Stimulated activated naive CD4-positive, alpha-beta T cell treated with Interleukin-2 at 50 U/mL for 16 hours (primary cell): ENCODE measurements at places on chromosomes 2 and 18.

DNA sequence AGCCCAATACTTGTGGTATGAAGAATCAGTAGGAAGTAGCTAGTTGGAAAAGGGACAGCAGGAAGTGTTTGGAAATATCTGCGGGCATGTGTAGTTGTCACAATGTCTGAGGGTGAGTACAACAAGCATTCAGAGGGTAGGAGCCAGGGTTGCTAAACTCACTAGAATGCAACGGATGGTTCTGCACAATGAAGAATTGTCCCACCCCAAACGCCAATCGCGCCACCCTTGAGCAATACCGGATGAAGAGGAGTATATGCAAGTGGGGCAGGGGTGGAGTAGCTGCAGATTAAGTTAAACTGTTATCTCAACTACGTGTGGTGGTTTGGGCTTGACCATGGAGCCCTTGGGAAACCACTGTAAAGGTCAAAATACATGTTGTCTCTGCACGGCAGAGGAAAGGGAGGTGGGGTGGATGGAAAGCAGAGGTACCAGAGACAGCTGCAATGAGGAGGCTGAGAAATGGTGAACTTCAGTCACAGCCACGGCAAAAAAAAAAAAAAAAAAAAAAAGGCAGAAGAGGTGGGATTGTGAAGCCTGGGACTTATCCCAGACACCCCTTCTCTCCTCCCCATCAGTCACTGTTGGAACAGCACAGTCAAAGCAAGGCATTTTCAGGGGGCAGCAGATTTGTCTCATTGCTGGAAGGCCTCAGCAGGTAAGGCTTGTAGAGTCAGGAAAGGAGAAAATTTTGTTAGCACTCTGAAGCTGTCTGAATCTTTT, 5.2 kb downstream of the CCL20 start:
- peak; percentile 18 for DNase-seq

GRCh38 chr18:77894060-77894459, 644.4 kb downstream of the GALR1 start:
- no peak for DNase-seq

DNA sequence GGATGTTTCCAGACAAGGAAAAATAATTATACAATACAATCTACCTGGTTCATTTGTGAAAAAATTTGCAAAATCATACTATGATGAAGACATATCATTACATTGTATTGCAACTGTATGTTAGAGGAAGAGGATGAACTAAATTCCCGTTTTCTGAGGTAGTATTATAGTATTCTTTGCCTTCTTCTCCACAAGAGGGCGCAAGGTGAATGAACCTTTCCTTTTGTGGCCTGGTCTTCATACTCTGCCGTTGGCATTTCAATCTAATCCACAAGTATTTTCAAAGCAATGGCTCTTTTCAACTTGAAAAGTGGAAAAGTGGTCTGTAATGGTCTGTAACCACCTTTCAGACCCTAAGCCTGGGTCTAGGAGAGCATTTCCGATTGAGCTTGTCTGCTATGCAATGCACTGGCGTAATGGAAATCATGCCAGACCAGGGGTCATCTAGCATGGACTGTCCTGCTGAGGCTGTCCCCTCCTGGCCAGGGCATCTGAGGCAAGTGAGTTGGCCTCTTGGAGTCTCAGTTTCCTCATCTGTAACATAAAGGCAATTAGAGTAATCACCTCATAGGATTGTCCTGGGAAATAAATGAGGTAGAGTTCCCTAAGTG, 30.8 kb upstream of the ZNF396 start:
- DNase-seq: peak; percentile 3

DNA sequence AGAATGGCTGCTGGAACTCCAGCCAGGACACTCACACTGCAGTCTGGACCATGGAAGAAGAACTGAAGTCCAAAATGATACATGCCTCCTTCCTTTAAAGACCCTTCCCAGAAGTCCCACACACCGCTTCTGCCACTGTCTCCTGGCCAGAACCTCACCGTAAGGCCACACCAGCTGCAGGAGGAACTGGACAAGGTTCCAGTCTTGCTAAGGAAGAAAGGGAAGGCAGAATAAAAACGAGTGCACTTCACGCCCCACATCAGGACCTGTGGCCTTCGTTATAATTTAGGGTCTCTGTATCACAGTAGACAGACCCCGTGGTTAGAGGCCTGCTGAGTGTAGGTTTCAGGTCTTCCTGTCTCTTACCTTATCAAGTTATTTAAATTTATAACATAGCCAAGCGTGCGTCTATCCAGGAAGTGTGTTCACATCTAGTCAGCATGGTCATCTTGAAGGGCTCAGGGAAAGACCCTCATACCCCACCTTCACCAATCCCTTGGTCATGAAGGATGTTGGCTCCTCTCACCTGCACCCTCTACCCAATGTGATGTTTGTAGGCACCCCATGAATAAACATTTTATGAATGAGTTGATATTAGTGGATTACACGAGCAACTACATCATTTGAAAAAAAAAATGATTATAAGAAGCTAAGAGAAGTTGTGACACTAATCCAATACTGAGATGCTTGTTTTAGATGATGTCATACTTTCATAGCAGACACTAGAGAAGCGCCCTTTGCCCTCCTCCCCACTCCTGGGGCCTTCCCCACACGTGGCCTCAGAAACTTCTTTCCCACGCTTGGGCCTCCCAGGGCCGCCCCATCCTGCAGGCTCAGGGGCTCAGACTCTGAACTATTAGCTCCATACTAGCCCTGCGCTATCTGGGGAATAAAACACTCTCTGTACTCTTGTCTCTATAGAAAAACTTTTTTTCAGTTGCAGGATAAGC, 157.6 kb downstream of the FAM210A start:
- peak; percentile 51 for DNase-seq

DNA sequence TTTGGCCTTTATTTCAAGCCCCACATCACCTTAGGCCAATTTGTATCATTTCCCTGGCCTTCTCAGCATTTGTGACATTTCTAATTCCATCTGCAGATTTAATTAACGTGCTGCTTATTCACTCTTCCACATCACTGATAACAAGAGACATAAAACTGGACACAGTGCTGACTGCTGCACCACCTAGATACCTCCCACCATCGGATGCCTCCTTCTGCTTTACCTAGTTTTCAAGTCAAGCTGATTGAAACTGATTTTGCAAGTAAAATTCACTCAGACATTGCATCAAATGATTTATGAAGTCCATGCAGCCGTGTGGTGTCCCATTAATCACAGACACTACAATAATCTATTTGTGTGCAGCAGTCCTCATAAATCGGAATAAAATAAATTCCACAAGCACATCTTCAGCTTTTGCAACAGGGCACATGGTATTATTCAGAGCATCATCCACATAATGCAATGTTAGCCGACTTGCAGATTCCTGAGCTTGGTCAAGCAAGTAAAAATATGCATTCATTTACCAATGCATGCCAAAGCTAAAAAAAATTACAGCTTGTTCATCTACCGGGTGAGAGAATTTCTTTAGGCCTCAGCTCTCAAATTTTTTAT, 15.9 kb upstream of the CRIM1 start:
- no peak for DNase-seq

GRCh38 chr2:96788442-96789244, 27.4 kb upstream of the CNNM3 start:
- no peak for DNase-seq

DNA sequence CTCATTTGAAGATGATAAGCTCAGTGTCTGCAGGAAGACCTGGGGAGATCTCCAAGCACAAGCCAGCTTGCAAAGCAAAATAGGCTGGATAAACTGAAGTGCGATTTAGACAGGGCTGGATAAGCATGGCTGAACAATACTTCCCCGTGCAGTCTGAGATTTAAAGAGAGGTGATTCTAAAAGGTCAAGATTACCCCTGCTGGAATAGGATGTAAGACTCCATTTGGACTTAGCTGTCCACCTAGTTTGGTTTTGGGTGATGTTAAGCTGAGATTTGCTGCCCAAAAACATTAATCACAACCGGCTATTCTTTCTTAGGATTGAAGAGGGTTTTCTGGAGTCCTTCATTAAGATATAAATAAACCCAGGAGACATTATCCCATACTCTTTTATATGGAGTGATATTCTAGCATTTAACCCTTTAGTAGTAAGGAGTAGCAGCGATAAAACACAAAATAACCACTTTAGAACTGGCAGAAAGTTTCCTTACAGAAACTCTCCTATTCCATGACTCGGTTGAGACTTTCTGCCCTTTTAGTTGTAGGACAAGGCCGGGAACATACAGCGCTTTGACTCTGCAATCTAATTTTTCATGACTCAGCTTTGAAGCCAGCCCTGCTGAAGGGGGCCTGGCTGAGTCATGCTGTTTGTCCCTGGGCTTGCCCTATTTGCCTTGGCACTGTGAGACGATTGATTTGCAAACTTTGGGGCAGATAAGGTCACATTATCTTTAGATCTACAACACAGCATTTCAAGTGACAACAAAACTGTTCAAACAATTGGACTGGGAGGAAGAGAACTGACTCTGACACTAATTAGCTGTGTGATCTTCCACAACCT, 238.2 kb downstream of the GCA start:
- DNase-seq: no peak

DNA sequence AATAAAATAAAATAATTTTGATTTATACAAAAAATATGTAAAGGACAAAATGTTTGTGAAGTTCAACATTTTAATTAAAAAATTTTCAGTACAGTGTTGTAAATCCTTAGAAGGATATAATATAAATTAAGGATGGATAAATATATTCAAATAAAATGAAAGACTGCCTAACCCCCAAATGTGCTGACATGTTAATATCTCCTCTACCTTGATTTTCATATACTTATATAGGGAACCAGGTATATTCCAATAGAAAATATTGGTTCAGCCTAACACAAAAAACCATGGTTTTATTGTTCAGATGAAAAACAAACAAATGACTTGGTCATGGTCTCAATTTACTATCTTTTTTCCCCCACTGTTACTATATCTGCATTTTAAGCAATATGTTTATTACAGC, 7.3 kb downstream of the TMEM17 start:
- DNase-seq: no peak

DNA sequence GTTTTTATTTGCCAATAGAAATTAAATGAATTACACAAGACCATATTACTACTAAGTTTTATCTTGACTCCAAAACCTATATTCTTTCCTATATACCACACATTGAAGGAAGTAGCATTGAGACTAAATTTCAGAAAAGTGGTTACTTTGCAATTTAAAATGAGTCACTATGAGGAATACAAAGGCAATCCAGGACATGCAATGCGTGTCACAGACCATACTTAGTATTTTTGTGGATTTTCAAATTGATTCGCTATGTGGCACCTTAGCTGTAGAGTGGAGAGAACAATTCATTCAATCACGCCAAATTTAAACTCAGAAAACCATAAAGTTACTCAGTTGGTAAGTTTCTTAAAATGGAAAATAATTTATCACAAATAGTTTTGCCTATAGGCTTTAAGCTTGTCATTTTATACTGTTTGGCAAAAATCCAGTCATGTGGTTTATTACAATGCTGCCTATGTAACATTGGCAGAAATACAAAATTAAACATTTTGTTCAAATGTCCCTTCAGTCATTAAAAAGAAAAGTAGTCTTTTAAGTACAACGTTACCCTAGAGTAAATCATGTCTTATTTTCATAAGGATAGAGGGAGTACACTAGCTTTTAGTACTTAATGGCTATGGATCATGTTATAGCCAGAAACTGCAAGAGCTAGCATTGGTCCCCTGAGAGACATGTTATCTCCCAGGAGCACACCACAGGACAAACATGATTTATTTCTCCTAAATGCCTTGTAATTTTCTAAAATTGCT, 222.8 kb upstream of the CDH7 start:
- DNase-seq: no peak

DNA sequence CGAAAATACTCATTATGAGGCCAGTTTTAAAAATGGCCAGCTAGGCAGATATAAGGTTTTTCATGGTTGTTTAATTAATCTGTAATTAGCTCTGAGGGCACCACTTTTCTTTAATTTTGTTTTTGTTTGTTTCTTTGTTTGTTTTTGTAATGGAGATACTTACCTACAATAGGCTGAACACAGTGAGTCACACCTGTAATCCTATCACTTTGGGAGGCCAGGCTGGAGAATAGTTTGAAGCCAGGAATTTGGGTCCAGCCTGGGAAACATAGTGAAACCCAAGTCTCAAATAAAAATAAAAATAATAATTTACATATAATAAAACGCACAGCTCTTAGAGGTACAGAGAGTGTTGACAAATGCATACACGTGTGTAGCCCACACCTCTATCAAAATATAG, 56.8 kb upstream of the MSH2 start:
- DNase-seq: no peak

DNA sequence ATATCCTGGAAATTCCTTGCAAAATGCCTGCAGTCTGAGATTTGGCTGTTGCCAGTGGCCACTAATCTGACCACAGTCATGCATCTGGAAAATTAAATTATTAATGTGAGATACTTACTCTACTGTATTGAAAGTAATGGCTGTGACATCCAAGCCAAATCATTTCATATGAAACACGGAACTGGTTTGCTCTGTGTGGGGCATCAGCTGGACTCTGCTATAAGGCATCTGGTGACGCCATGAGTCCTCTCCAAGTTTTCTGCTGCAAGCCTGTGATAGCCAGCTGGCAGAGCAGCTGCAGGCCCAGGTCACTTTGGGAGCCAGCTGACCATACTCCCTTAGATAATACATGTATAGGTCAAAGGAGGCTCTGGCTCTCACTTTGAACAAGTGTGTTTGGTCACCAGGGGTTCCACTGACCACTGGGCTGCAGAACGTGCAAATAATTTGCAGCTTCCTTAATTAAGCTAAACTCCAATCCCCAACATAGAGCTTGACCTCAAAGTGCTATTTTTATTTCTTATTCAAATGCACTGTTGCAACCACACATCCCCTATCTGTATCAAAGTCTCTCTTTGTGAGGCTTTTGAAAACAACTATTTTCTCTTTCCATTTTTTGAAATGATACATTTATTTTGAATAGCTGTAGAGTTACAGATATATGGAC, 152.9 kb downstream of the NCKAP5 start:
- no peak for DNase-seq

- DNase-seq: no peak
Observed at GRCh38 chr2:2320486-2321199, 10.4 kb downstream of the MYT1L start.

GRCh38 chr18:23353459-23353858, 99.6 kb upstream of the RIOK3 start:
- no peak for DNase-seq

GRCh38 chr18:37853706-37854105, 288.1 kb upstream of the CELF4 start:
- DNase-seq: no peak

- no peak for DNase-seq
Observed at GRCh38 chr18:350953-351572, 83.2 kb upstream of the THOC1 start.

GRCh38 chr2:215572341-215572848, 136.5 kb upstream of the FN1 start:
- DNase-seq: no peak

GRCh38 chr2:88261725-88262124, 91.6 kb downstream of the THNSL2 start:
- no peak for DNase-seq

- DNase-seq: no peak
Observed at GRCh38 chr2:113894156-113894743, 4.4 kb downstream of the ACTR3 start.

- no peak for DNase-seq
Observed at GRCh38 chr2:229695961-229696360, 18.4 kb downstream of the DNER start.
